OCI-M1 (cell line): ENCODE measurements at places on chromosomes 11 and 22.

GRCh38 chr11:12102588-12103410 is 7.6 kb upstream of the MICAL2 start:
- peak; percentile 27 for DNase-seq

DNA sequence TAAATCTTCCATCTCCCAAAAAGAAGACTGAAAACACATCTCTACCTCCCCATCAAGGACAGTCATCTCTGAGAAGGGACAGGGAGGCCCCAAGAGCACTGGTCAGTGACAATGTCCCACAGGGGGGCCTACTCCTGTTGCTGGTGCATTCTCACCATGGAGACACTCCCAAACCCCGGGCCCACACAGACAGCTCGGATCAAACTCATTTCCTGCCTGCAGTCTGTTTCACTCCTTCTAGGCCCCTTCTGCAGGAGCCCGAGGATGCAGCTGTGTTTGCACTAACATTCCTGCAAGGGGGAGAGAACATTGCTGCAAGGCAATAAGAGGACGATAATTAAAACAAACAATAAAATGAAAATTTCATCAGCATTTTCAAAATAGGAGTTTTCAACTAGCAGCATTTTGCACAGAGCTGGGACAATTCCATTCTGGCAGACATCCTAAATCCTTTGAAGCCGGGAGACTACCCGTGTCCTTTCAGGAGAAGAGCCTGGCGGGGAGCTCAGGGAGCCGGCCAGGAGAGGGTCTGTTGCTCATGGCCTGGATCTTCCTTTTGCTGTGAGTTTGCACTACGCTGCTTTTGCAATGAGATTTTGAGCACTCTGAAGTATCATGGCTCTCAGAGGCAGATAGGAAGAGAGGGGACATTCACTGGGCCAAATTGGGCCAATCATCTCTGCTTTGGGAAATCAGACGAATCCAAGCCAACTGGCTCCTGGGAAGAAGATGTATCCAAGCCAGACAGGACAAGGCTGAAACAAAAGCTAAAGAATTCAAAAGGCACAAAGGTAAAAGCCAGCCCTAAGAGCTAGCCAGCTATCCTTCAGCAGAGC is 33.2 kb downstream of the SPATA19 start:
- no peak for DNase-seq

DNA sequence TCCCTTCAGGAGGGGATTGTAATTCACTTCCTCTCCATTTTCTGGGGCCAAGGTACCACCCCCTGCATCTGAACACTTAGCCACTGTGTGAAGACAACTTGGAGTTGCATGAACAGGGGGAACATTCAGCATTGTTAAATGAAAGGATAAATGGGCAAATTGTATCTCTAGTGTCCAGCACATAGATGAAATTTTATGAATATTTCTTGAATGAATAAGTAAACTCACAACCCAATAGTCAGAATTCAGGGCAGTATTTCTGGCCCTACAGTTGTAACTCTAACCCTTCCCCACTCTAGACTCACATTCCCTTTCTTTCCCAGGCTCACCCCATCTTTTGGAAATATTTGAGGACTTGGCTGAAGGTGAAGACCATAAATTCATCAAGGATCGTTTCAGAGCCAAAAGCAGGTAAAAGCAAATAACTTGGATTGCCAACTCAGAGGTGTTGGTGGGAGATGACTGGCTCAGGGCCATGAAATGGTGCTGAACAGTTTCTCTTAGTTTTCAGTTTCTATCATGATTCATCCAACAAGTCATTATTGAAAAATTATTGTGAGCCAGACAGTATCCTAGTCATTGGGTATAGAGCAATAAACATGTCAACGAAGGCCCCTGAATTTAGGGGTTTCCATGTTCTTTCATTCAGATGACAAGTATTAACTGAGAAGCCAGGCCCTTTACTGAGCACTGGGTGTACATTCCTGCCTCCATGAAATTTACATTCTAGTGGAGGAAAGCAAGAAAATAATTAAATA is 33.3 kb upstream of the ZC3H12C start:
- no peak for DNase-seq

- no peak for DNase-seq
Observed at GRCh38 chr22:41479671-41480396, 10.9 kb downstream of the ACO2 start.

- DNase-seq = peak; percentile 91
Observed at GRCh38 chr11:16857186-16857585, 118.7 kb downstream of the C11orf58 start.

DNA sequence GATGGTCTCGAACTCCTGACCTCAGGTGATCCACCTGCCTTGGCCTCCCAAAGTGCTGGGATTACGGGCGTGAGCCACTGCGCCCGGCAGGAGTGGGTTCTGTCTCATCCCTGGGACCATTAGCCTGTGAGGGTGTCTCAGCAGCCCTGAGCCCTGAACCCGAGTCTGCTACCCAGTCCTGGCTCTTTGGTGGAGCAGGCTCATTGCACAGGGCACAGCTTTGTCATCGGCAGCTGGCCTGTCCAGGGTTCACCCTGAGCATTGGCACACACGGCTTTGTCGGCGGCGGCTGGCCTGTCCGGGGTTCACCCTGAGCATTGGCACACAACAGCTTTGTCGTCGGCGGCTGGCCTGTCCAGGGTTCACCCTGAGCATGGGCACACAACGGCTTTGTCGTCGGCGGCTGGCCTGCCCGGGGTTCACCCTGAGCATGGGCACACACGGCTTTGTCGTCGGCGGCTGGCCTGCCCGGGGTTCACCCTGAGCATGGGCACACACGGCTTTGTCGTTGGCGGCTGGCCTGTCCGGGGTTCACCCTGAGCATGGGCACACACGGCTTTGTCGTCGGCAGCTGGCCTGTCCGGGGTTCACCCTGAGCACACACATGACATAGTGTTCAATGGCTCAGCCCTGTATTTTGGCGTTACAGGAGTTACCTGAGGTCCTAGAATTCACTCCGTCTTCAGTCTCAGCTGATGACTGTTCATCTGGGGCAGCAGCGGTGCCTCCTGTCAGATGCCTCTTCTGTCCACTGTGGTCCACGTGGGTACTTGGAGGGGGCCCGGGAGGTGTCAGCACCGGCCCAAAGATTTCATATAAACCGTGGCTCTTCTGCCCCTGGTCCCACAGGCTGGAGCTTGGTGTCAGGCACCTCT is 1082.5 kb downstream of the BRD1 start:
- DNase-seq = no peak

DNA sequence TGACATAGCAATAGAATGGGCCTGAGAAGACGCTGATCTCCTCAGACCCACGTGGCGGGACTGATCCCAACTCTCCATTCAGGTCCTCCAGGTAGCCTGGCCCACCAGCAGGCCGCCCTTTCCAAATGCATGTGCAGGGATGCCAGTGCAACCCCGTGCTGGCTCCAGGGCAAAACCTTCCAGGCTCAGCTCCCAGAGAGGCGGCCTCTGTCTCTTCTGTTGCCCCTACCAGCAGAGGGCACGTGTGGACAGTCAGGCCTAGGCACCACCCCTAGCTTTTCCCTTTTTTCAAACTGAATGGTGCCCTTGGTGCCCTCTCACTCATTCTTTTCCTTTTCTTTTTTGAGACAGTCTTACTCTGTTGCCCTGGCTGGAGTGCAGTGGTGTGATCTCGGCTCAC is 121.7 kb downstream of the OSBP2 start:
- DNase-seq = peak; percentile 10

GRCh38 chr22:48944751-48945620 is 882.7 kb downstream of the BRD1 start:
- DNase-seq = no peak

GRCh38 chr11:70713086-70713835 is 314.9 kb downstream of the CTTN start:
- no peak for DNase-seq

GRCh38 chr11:71502871-71503435 is 24.1 kb upstream of the KRTAP5-7 start:
- DNase-seq = no peak

GRCh38 chr11:95647355-95647754 is 142.2 kb downstream of the FAM76B start:
- DNase-seq = no peak

GRCh38 chr22:34534101-34534500 is 531.9 kb upstream of the ISX start:
- DNase-seq = no peak

DNA sequence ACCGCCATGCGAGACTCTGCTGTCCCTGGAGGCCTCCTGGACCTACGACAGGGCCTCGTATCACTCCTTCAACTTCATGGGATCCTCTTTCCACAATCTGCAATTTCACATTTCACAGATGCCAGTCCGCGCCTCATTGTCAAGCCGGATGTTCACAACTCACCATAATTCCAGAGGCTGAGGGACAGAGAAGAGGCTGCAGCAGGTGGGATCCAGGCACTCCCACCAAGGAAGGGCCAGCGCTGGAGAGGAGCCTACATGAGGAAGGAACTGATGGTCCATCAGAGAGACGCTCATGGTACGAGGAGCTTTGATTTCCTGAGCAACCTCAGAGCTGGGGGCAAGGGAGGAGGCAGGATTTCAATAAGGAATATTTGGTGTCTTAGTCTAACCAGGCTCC is 495.0 kb downstream of the BRD1 start:
- DNase-seq = no peak

- peak; percentile 79 for DNase-seq
Observed at GRCh38 chr11:65424205-65425104, 1.9 kb downstream of the NEAT1 start.

DNA sequence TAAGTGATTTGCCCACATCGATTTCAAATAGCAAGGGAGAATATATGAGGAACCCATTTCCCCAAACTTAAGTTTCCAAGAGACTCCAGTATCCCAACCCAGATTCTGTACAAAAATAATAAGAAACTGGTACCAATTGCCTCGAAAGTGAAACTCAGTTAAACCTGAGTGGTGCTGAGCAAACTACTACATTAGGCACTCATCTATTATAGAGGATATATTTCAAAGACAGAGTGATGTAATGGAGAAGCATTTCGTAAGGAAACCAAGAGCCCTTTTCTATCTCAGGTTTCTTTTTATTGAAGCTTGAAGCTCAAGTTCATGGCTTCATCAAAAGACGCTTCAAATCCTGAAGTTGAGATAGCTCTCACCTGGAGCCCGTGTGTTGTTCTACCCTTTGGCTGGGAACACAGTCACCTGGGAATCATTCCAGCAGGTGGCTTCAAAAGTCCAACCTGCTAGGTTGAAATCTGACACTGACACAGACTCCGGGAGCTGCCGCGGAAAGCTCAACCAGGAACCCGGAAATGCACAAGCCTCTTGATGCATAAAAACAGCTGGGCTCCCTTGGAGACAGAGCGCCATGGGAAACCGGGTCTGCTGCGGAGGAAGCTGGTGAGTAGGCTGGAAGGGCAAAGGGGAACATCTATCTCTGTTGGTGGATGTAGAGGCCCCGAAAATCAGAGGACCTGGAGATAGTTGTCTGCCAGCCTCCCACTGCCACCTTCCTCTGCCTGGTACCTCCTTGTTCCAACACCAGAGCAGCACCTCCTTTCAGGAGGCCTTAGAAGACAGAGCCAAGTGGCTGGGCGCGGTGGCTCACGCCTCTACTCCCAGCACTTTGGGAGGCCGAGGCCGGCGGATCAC is at the start of gene C11orf52:
Gene C11orf52, plus strand, starts transcription at position 524 of the 867 bp plus-strand sequence. Its CDS starts 60 bp downstream, at position 584.
- DNase-seq = no peak

DNA sequence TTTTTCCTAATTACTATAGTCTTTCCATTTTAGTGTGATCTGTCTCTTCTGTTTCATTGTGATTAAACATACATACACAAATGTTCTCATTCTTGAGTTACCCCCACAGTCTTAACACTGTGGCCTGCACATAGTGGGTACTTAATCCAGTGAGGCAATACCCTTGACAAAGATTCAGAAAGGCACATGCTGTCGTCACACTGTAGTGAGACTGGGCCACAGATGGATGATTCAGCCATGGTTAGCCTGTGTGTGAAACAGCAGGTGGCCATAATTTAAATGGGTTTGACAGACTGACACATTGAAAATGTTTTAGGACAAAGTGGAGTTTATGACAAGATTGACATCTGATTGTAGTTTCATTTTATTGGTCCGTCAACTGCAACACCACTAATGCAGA is 313.1 kb downstream of the C11orf87 start:
- no peak for DNase-seq

DNA sequence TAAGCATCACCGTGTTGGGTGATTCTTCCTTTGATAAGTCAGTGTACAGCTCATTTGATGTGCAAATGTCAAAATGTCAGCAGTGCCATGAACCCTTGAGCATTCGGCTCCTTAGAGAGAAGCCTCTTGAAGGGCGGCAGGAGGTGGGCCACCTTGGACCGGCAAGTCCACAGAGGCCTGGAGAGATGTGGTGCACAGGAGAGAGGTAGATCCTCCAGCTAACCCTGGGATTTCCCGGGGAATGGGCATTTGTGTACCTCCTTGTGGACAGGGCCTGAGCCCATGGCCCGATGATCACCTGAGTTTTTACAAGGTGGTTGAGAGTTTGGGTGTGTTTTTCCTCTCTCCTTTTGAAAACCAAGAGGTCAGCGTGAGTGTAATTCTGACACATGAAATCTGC is 133.2 kb upstream of the RCN1 start:
- DNase-seq = no peak

GRCh38 chr11:110491577-110492320 is 62.0 kb downstream of the FDX1 start:
- no peak for DNase-seq

GRCh38 chr22:37273126-37273845 is 9.0 kb upstream of the CYTH4 start:
- DNase-seq = peak; percentile 76

GRCh38 chr11:7569044-7569443 is 55.2 kb downstream of the PPFIBP2 start:
- no peak for DNase-seq

DNA sequence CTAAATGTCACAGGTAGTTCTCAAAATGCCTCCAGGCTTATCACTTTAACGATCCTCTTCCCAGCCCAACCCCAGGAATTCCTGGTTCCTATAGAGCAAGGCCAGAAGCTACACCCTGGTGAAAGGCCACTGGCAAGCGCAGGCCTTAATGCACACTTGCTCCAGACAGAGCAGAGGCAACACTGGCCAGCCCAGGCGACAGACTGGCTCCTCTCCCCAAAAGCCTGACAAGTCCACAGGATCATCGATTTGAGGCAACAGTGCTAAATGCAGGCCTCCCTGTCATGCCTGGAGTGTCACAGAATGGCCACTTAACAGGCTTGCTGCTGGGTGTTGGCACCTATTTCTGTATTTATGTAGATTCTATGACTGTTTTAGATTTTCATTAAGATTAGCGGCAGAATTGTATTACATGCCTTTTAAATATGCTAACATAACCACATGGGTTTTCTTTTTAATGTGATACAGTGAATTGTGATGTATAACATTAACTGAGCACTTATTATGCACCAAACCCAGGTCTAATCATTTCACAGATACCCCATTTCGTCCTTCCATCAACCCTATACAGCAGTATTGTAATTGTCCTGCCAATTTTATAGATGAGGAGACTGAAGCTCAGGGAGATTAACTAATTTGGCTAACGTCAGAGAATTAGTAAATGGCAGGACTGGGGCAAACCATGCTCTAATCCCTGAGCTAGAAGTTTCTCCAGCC is 38.6 kb downstream of the PACSIN2 start:
- no peak for DNase-seq

GRCh38 chr22:30314915-30315314 is 11.8 kb downstream of the TBC1D10A start:
- DNase-seq = no peak

- DNase-seq = peak; percentile 90
Observed at GRCh38 chr11:122853971-122854446, 15.7 kb downstream of the CRTAM start.

GRCh38 chr11:3867209-3868091 is 12.0 kb downstream of the STIM1 start:
- DNase-seq = peak; percentile 88

- no peak for DNase-seq
Observed at GRCh38 chr11:6615882-6616585, 3.2 kb downstream of the TPP1 start.

- DNase-seq = no peak
Observed at GRCh38 chr11:31351168-31351567, 18.4 kb downstream of the DCDC1 start.
